ENCODE measurements at places on chromosomes 4 and X.

- no peak for DNase-seq
Measured at GRCh38 chr4:79723507-79723906, 315.5 kb upstream of the GK2 start.

GRCh38 chrX:114049063-114049462 is 534.8 kb upstream of the HTR2C start:
- DNase-seq, result no peak

- DNase-seq, result no peak
Measured at GRCh38 chr4:105652286-105652888, 56.1 kb downstream of the INTS12 start.

DNA sequence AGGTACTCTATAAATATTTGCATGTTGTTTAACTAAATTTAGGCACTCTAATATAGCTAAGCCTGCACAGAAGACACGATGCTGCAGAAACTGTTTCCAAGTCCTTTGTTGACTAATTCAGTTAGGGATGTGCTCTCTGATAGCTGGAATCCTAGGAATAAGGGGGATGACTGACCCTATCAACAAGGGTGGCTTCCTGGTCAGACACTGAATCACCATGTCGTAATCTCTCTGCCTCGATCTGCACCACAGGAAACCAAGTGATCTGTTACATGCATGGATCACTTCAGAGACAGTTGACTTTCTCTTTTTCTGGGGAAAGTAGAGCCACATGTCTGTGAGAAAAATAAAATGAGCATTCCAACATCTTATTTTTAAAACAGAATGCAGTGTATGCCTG is 169.1 kb downstream of the GUCY2F start:
- DNase-seq, result no peak

DNA sequence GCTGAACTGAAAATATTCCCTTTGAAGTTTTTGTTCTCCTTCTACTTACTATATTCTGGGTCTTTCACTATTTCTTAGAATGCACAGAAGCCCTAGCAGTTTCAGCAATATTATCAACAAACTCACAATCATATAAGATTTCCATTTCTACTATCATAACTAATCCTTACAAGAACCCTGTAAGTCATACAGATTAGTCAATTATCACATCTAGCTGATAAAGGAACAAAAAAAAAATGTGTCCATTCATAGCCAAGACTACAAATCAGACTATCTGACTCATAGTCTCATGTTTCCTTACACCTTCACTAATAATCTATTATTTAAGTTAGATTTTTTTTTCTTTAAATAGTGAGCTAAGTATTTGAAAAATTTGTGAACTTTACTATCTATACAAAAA is 72.5 kb downstream of the LRBA start:
- no peak for DNase-seq

GRCh38 chr4:114807759-114808404 is 209.3 kb downstream of the UGT8 start:
- no peak for DNase-seq

GRCh38 chr4:158816955-158817354 is 48.1 kb downstream of the FNIP2 start:
- DNase-seq, result no peak

DNA sequence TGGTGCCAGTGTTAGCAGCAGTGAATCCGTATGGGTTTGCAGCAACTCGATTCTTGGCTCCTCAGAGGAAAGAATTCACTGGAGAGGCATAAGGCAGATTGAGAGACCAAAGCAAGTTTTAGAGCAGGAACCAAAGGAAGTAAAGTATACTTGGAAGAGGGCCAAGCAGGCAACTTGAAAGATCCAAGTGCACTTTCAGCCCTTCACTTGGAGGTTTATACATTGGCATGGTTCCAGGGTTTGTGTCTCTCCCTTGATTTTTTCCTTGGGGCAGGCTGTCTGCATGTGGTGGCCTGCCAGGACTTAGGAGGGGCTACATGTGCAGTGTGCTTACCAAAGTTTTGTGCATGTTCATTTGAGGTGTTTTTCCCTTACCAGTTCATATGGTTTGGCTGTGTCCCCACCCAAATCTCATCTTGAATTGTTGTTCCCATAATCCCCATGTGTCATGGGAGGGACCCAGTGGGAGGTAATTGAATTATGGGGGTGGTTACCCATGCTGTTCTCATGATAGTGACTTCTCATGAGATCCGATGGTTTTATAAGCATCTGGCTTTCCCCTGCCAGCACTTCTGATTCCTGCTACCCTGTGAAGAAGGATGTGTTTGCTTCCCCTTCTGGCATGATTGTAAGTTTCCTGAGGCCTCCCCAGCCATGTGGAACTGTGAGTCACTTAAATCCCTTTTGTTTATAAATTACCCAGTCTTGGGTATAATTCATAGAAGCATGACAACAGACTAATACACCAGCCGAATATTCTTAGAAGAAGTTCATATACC is 86.2 kb upstream of the TSPAN5 start:
- no peak for DNase-seq

DNA sequence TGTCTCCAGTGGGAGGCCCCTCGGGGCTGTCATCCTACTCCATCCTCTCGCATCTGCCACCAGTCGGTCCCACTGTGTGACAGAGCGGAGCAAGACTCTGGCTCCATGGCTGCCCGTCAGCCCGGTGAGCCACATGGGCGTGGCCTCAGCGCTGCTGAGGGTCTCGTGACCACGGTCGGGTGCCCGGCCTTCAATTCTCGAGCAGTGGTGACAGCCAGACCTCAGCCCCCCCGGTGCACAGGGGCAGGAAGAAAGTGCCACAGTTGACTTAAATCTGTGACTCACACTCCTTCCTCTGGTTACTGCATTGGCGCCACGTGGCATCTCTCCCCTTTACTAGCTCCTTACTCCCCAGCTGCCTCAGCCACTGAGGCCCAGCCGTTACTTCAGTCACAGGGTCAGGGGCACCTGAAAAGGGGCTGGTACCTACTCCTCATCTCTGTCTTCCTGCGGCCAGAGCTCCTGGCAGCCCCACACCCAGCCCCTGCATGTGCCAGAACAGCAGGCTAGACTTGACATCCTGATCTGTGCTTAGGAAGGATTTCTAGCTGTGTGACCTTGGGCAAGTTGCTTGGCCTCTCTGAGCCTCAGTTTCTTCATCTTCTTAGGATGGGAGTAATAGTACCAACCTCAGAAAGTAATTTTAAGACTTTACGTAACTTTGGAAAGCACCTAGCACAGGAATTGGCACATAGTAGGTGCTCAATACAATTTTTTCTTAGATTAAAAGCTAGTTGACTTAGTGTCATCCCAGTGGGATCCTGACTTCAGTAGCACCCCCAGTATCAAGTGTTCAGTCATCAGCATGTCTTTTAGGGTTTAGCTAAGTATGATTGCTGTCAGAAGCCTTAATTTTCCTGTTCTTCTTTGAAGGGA is 66.1 kb downstream of the TNIP2 start:
- DNase-seq, result no peak

- DNase-seq, result no peak
Measured at GRCh38 chr4:124940387-124940786, 227.9 kb upstream of the ANKRD50 start.

DNA sequence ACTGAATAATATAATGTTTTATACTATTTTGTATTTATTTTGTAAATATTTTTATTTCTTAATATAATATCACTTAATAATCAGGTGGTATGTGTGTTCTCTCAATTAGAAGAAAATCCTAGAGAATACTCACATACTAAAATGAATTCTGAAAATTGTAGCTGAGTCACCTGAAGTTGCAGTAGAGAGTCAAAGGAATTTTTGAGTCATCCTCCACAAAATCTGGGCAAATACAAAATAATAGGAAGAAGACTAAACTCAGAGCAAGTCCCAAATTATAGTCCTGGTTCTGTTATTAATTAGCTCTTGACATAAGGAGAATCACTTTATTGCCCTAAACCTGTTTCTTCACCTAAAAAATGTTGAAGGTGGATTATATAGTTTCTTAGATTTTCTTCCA is 57.8 kb downstream of the SPATA4 start:
- no peak for DNase-seq

DNA sequence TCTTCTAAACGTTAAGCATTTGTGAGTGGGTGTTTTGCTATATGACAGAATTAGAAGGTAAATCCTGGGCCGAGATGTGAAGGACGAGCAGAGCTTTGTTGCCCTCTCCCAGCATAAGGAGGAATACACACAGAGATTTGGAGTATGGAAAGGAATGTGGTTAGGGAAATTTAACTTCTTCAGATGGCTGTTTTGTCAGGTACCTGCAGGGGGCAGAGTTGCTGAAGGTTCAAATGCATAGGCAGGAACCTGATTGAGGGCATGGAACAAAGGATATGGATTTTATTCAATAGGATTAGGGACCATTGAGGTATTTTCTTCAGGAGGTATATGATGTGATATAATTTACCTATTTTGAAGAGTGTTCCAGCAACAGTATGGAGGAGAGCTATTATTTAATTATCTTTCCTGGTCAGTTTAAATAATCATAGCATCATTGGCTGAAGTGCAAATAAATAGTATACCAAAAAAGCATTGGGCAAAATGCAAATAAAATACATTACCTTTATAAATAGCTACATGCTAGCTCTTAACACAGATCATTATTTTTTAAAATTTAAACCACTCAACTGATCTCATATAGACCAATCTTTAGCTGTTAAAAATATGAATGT is 143.6 kb downstream of the SLIT2 start:
- no peak for DNase-seq

DNA sequence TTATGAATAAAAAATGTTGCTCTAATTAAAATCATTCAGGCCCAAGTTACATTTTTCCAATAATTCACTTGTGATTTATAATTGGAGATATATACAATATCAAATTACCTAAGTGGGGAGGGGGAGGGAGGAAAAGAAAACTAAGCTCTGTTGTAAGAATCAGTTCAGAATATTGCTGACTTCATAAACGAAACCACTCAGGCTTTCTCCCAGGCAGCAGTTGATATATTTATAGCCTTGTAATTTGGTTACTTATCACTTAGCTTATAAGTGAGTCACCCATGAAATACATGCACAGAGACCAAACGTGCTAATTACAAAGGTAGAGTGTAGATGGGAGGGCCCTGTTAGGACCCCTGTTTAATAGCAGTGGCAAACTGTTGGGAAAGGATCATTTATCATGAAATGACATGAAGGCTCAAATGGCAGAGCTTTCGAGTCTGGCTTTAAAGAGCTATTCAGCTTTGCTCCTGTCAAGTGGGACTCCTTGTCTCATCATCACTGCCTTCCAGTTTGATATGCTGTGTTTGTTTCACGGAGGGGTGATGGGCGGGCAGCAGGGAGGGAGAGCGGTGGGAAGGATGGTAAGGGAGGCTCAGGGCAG is 105.6 kb upstream of the PGRMC2 start:
- no peak for DNase-seq

DNA sequence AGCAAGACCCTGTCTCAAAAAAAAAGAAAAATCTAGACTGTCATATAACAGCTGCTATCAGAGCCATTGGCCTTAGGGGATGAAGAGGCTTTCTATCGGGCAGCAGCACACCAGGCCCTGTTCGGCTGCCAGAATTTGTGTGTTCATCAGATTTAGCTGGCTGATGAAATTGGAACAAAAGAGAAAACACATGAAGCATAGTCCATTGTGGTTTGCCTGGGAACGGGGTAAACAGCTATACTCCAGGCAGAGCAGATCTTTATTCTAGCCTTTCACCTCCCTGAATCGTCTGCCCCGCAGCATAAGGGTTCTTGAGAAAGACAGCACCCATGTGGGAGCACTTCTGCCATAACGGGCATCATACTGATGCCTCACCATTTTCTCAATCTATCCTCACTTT is 11.6 kb downstream of the TKTL1 start:
- DNase-seq, result no peak

- no peak for DNase-seq
Measured at GRCh38 chr4:33071535-33071934, 2351.4 kb downstream of the PCDH7 start.

DNA sequence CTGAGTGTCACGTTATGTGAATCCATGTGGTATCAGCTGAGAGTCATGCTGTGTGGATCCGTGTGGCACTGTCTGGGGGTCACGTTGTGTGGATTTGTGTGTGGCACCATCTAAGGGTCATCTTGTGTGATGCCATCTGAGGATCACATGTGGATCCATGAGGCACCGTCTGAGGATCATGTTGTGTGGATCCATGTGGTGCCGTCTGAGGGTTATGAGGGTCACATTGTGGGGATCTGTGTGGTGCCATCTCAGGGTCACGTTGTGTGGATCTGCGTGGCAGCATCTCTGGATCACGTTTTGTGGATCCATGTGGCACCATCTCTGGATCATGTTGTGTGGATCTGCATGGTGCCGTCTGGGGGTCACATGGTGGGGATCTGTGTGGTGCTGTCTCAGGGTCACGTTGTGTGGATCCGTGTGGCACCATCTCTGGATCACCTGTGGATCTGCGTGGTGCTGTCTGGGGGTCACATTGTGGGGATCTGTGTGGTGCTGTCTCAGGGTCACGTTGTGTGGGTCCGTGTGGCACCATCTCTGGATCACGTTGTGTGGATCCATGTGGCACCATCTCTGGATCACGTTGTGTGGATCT is 6.9 kb downstream of the PDE6B start:
- DNase-seq, result no peak

- no peak for DNase-seq
Measured at GRCh38 chrX:123184219-123184865, at the start of gene GRIA3. TSS of gene GRIA3 (plus strand) at chrX:123184278. CDS start at chrX:123184536, 258 bp downstream.

DNA sequence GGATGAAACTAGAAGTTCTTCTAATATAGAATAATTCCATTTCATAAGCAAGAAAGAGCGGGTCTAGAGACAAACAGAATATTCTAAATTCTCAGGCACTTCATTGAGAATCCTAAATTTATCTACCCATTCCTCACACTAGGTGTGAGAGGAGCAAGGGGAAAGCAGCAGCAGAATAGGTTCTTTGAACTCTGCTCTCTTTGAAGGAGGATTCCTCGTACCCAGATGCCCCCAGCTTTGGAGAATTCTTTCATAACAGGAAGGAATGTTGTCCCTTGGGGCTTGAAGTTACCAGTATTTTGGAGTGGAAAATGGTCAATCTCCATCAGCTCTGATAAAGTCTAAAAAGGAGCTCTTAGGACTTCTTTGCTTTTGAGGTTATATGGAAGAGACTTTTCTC is 59.7 kb upstream of the RASGEF1B start:
- DNase-seq, result no peak

DNA sequence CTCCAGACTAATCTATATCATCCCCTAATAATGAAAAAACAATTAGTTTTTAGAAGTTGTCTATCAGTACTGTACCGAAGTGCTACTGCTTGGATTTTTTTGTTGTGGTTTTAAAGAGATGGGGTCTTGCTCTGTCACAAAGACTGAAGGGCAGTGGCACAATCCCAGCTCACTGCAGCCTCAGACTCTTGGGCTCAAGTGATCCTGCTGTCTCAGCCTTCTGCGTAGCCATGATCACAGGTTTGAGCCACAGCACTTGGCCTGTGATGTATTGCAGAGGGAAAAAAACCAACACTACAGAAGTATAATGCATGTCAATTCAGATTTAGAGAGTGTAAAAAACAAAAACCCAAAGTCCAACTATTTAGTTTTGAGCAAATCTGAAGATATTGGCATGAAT is 875.0 kb downstream of the ADGRL3 start:
- no peak for DNase-seq

- DNase-seq, result no peak
Measured at GRCh38 chr4:121377076-121377475, 3.7 kb downstream of the QRFPR start.

GRCh38 chr4:128452415-128452814 is 164.8 kb upstream of the PGRMC2 start:
- no peak for DNase-seq
